ENCODE measurements at places on chromosomes 6 and 20.

DNA sequence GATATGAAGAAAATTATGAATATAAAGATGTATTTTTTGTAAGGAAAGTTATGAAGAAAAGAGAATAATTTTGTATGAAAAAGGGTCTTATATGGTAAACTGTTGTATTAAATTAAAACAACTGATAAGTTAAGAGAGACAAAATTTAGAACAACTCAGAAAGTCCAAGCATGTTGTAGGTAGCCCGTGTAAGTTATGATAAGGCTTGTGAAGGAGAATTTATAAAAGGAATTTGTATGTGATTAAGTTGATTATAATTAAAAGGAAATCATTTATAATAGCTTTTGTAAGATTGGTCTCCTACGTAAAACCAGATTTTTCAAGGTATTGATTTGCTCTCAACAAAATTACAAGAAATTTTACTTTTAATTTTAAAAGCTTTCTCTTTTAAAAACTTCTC is 1579.3 kb downstream of the HACE1 start:
- no peak for DNase-seq

DNA sequence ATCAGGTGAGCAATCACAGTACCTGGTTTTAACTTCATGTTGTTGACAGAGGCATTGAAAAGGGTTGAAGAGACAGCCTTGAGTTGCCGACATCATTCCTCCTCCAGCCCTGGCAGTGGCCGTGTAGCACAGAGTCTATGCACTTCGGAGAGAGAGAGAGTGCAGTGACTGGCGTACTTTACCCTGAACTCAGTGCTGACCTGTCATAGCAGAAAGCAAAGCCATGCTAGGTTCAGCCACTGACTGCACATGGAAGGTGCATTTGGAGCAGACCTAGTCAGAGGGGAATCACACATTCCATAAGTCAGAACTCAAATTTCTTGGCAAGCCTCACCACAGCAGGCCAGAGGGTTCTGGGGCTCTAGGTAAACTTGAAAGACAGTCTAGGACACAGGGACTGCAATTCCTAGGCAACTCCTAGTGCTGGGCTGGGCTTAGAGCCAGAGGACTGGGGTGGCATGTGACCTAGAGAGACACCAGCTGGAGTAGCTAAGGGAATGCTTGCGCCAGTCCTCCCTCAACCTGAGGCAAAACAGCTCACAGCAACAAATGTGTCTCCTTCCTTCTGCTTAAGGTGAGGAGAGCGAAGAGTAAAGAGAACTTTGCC is 69.1 kb downstream of the ELOVL4 start:
- DNase-seq = no peak

- DNase-seq = no peak
Observed at GRCh38 chr20:42740226-42740870, 449.4 kb downstream of the PTPRT start.

- DNase-seq = no peak
Observed at GRCh38 chr6:22764496-22764895, 195.1 kb downstream of the HDGFL1 start.

DNA sequence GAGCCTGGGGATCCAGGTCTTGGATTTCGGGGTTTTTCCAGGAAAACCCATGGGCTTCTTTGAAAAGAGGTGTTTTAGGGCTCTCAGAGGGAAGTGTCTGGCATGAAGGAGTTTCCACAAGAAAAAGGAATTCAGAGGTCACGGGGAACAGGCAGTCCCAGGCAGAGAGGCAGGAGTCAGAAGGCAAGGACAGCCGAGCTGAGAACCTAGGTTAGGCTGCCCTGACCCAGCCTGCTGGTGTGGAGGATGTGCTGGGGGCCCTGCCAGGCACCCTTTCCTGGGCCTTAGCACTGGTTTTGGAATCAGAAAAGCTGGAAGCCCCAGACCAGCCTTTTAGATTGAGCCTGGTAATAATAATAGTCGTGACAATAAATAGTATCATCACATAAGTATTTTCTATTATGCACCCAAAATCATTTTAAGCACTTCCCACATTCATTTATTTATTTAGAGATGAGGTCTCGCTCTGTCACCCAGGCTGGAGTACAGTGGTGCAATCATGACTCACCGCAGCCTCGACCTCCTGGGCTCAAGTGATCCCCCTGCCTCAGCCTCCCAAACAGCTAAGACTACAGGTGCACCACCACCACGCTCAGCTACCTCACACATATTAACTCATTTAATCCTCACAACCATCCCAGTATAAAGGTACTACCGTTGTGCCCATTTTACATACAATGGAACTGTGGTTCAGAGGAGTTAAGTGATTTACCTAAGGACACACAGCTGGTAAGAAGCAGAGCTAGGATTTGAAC is 19.9 kb downstream of the TGM2 start:
- no peak for DNase-seq

Data from effector CD8-positive, alpha-beta T cell (primary cell).